ENCODE measurements at places on chromosomes 5 and 9.

- DNase-seq = no peak
Measured at GRCh38 chr5:81549123-81549522, 155.2 kb upstream of the ACOT12 start.

GRCh38 chr9:128051932-128052709 is 15.0 kb downstream of the NAIF1 start:
- peak; percentile 85 for DNase-seq

DNA sequence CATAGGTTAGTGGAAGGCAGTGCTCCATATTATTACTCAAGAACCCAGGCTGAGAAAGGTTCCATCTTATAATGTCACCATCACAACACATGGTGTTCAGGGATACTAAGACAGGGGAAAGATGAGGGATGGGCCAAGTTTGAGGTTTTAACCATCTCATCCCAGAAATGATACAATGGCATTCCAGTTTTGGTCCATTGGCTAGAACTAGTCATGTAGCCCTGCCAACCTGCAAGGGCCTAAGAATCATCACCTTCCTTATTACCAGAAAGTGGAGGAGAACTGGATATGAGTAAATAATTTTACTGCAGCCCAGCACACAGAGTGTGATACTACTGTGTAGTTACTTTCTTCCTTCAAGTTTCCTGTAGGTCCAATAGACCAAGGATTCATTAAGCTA is 144.5 kb upstream of the ABCA1 start:
- DNase-seq = no peak

DNA sequence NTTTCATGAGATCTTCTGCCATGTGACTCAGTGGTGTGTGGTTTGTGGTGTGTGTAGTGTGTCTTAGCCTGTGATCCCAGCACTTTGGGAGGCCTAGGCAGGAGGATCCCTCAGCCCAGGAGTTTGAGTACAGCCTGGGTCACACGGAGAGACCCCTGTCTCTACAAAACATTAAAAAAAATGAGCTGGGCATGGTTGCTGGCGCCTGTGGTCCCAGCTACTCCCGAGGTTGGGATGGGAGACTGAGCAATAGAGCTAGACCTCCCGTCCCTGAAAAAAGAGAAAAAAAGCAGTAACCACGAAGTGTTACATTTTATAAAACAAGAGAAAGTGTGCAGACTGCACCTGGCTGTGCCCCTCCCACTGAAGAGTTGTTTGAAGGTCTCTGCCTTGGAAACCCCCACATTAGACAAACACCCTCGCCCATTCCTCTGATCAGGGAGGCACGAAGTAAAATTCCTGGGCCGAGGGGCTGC is 21.2 kb upstream of the RNU6ATAC start:
- no peak for DNase-seq

- DNase-seq = no peak
Measured at GRCh38 chr9:100084734-100085133, 14.1 kb downstream of the ERP44 start.

GRCh38 chr5:58456486-58456885 is 3.4 kb downstream of the PLK2 start:
- no peak for DNase-seq

- no peak for DNase-seq
Measured at GRCh38 chr5:60835554-60835953, 8.5 kb downstream of the ELOVL7 start.

GRCh38 chr5:89255845-89256463 is 373.0 kb upstream of the MEF2C start:
- DNase-seq = peak; percentile 39

DNA sequence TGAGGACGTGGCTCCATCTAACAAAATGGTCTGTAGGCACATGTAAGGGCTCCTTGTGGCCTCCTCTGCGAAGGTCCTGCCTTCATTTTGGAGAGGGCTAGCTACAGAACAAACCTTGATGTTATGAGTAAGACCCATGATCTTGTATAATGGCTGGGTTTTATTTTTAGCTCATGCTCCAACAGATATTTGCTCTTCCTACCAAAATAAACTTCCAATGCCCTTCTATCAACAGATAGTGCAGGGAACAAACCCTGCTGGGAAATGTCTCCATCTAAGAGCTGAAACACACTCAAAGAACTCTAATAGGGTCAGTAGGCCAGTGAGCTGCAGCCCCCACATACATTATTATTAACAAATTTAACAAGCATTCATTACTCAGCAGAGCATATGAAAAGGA is 189.5 kb downstream of the LURAP1L start:
- no peak for DNase-seq

DNA sequence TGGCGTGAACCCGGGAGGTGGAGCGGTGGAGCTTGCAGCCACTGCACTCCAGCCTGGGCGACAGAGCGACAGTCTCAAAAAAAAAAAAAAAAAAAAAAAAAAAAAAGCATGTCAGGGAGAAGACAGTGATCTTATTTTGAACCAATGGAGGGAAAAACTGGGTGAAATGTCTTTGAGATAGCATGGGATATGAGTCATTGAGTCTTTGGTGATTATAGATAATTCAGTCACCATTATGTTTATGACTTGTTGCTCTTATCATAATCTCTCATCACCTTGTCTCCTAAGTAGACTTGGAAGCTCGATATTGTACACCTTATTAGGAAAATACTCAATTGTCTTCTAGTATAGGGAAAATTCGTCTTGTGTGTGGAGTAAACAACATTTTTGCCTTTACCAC is 55.1 kb upstream of the KDM4C start:
- no peak for DNase-seq

DNA sequence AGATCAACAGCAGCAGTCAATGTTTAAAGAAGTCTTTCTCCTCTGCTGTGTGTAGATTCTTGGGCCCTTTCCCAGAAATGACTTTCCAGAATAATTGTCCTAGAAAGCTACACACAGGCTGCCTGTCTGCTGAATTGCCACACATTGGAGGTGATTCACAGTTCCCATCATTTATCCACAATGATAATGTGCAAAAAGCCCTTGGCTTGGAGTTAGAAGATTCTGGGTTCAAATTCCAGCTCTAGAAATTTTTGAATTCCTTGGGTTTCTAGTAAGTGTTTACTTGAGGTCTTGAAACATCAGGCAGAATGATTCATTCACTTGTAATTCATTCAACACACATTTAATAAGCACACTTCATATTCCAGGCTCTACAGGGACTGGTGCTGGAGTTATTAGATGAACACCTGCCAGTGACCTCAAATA is 28.6 kb upstream of the EPB41L4B start:
- peak; percentile 53 for DNase-seq

DNA sequence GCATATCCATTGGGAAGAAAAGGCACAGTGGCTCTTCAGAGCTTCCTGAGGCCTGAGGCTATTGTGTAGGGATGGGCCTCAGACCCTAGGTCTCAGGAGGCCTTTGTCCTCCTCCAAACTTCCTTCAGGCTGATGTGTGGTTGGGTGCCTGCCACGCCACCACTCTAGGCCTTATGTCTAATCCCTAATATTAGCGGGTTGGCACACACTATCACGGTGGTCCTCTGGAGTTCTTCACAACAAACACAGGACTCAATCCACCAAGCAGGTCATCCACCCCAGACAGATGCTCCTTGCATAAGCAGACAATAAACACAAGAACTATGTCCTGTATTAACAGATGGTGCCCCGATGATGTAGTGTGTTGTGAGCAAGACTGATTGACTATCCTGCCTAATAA is 31.0 kb upstream of the FSTL4 start:
- no peak for DNase-seq

DNA sequence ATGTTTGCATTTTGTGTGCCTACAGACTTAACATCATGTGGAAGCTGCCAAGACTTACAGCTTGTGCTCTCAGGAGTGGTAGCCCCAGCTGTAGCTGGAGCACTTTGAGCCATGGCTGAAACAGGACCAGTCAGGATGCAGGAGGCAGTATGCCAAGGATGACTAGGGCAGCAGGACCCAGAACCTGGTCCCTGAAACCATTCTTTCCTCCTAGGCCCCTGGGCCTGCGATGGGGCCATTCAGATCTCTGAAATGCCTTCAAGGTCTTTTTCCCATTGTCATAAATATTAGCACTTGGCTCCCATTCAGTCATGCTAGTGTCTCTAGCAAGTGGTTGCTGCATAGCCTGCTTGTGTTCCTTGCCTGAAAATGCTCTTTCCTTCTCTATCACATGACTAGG is 29.6 kb upstream of the VLDLR start:
- no peak for DNase-seq

- DNase-seq = no peak
Measured at GRCh38 chr9:133825555-133826218, 87.5 kb upstream of the SARDH start.
